Activated T-helper 1 cell treated with anti-CD3 and anti-CD28 coated beads, Interleukin-2, amount 50 U/mL, for 16 hours (primary cell): ENCODE measurements at places on chromosomes 6 and 20.

DNA sequence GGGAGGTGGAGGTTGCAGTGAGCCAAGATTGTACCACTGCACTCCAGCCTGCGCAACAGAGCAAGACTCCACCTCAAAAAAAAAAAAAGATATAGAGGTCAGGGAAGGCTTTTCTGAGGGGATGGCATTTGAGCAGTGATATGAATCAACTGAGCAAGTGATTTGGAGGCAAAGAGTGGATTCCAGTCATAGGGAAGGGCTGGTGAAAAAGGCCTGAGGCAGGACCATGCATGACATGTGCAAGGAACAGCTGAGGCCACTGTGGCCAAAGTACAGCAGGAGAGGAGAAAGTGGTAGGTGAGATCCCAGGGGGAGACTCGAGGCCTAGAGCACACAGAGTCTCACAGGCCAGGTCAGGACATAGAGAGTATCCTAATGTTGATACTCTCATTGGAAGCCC is 20.1 kb upstream of the PTPRT start:
- no peak for DNase-seq

DNA sequence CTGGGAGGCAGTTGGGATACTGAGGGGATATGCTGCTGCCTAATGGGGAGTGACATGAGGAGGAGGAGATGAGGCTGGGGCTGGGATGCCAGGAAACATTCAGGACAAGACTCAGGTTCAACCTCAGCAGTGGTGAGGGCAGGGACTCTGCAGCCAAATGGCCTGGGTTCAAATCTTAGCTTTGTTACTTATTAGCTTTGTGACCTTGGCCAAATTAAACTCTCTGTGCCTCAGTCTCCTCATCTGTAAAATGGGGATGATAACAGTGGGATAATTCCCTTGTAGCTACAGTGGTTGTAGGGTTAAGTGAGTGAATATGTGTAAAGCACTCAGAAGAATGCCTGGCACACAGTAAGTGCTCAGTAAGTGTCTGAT is 1.9 kb downstream of the PI16 start:
- no peak for DNase-seq

DNA sequence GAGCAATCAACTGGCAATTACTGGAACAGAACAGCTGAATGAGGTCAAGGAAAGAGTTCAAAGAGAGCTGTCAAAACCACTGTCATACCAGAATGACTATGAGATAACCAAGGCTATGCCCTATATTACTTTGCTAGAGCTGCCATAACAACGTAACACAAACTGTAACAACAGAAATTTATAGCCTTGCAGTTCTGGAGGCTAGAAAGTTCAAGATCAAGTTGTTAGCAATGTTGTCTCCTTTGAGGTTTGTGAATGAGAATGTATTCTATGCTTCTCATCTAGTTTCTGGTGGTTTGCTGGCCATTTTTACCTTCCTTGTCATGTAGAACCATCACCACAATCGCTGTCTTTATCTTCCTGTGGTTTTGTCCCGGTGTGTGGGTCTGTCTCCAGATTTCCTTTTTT is 1323.0 kb upstream of the GJE1 start:
- no peak for DNase-seq

DNA sequence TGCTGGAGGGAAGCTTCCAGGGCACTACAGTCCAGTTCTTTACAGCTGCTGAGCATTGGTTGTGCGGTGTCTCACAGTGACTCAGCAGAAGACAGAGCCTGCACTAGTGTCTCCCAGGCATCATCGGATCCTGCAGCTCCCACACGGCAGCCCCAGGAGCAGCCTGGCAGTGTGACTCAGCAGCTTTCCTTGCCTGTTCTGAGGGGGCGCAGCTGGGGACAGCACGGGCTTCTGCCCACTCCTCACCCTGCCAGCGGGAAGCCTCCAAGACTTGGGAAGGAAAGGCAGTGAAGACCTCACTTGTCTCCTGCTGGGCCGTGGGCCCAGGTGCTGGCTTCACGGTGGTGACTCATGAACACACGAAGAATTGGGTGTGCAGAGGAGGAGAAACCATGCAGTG is 165.4 kb downstream of the SYNDIG1 start:
- no peak for DNase-seq

GRCh38 chr6:45664707-45665106 is 287.0 kb upstream of the SUPT3H start:
- DNase-seq, result no peak

GRCh38 chr6:46258249-46258648 is 87.5 kb upstream of the ENPP5 start:
- no peak for DNase-seq
